CD8-positive, alpha-beta T cell (primary cell): ENCODE measurements at places on chromosomes 1 and 21. TPM values are rescaled to one million over a fixed set of nuclear protein-coding genes. Genes with fewer than 3 reads are reported as not detected.

DNA sequence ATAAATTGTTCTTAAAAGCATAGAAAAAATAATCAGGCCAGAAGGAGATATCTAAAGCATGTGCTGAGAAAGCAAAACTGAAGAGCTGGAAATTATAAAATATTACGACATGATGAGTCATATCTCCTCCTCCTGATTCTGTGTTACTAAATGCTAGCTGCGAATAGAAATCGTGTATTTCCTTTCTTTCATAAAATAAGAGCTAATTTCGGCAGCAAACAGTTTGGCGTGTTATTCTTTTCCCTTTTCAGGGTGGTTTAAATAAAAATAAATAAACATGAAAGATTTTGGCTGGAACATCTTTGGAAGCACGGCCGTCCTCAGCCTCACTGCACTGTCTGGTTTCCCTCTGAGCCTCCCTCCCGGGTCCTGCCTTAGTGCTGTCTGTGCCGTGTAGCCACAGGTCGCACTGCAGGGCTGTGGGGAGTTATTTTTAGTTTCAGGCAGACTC is 56.0 kb downstream of the ADARB1 start:
- no peak for DNase-seq

DNA sequence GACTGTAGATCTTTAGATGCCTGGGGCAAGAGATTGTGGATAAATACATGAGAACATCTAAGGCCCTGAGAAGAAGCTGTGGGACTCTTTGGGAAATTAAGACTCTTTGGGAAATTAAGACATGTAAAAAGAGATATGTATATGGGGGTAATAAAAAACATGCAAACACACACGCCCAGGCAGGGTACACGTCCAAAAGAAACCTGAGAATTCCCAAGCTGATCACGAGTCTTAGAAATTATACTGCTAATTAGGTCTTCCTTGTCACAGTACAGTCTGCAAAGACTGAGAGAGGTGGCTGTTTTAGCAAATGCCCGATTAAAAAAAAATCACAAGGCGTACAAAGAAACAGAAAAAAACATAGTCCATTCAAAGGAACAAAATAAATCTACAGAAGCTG is 39.3 kb upstream of the ERO1B start:
- no peak for DNase-seq

DNA sequence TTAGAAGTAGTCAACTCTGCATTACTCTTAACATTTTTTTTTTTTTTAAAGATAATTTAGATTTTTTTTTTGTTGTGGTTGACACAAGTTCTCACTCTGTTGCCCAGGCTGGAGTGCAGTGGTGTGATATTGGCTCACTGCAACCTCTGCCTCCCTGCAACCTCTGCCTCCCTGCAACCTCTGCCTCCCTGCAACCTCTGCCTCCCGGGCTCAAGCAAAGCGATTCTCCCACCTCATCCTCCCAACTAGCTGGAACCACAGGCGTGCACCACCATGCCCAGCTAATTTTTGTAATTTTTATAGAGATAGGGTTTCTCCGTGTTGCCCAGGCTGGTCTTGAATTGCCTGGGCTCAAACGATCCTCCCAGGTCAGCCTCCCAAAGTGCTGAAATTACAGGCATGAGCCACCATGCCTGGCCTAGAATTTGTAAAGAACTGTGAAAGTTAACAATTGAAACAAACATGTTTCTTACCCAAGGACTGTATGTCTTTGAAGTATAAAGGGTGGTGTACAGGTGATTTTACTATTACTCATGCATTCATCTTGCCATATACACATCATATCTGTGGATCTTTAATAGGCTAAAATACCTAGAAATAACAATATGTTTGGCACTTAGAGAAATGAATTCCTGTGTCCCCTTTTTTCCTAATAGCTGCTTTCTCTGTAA is 114.7 kb downstream of the ATP5PO start:
- no peak for DNase-seq

GRCh38 chr21:26115899-26116298 is 54.7 kb downstream of the APP start:
- no peak for DNase-seq

- no peak for DNase-seq
Observed at GRCh38 chr1:98813738-98814309, 152.3 kb downstream of the SNX7 start.

TSSK3 gene
- total RNA-seq = 0.22 TPM

MYOG gene
- not detected for total RNA-seq

B3GALT2 gene
- total RNA-seq = 0.24 TPM
